ENCODE measurements at places on chromosomes 6 and 20. TPM values are rescaled to one million over a fixed set of nuclear protein-coding genes. Genes with fewer than 3 reads are reported as not detected.

MUC21 gene
- not detected for total RNA-seq

LST1 gene
- not detected for total RNA-seq

RIPPLY2 gene
- not detected for total RNA-seq

SCRT2 gene
- total RNA-seq: not detected

ZNF343 gene
- total RNA-seq: 9.7 TPM

C20orf141 gene
- total RNA-seq: not detected

LAMA2 gene
- total RNA-seq: 103 TPM

SLC35D3 gene
- total RNA-seq: not detected

GJE1 gene
- total RNA-seq: not detected

ADTRP gene
- total RNA-seq: 2.6 TPM

RIN2 gene
- 36.6 TPM for total RNA-seq

SLC22A23 gene
- total RNA-seq: 7.8 TPM

GATA5 gene
- total RNA-seq: not detected

TFEB gene
- total RNA-seq: 6.8 TPM

FLRT3 gene
- total RNA-seq: 0.54 TPM

POPDC3 gene
- 33.7 TPM for total RNA-seq

CDH4 gene
- total RNA-seq: 0.25 TPM

FABP7 gene
- not detected for total RNA-seq

SEL1L2 gene
- not detected for total RNA-seq
